GM19239 (cell line): ENCODE measurements at places on chromosomes 11 and 22.

GRCh38 chr11:61480994-61481335 lies 27.6 kb upstream of the LRRC10B start:
- DNase-seq: no peak

GRCh38 chr11:32131321-32131720 lies 40.4 kb downstream of the RCN1 start:
- DNase-seq: no peak

GRCh38 chr22:47406180-47406834 lies 643.9 kb downstream of the TBC1D22A start:
- no peak for DNase-seq

GRCh38 chr22:19942157-19943081 lies 801 bp upstream of the TXNRD2 start:
- DNase-seq: no peak

DNA sequence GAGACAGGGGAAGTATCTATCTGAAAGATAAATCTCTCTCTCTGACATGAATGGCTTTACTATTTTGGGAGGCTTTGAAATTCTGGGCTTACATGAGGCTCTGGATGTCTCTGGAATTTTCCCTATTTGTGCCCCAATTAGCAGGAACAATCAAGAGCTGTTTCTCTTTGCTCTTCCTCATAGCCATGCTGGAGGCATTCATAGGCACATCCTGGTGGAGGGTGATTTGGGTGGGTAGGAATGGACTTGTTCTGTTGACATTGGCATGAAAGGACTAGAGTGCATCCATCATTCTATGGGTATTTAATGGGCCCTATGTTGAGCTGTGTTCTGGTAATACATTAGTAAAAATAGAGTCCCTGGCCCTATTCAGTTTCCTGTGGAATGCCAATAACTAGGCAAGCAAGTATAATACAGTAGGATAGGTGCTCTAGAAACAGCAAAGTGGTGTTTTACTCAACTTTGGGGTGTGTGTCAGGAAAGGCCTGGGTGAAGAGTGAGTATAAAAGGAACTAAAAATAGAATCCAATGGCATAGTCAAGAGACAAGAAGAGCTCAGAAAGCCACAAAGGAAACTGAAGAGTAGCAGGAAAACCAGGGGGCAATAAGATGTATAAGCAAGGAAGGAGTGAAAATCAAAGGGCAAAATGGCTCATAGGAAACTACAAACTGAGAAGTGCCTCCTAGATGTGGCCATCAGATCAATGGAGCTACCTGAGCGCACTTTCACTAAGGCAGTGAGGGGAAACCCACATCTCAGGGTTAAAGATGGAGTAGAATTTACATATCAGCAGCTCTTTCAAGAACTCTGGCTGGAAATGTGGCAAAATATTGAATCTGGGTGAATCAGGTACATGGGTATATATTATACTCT lies 45.0 kb downstream of the CWC15 start:
- DNase-seq: no peak

GRCh38 chr11:43834286-43834685 lies 46.3 kb upstream of the ALKBH3 start:
- DNase-seq: no peak

DNA sequence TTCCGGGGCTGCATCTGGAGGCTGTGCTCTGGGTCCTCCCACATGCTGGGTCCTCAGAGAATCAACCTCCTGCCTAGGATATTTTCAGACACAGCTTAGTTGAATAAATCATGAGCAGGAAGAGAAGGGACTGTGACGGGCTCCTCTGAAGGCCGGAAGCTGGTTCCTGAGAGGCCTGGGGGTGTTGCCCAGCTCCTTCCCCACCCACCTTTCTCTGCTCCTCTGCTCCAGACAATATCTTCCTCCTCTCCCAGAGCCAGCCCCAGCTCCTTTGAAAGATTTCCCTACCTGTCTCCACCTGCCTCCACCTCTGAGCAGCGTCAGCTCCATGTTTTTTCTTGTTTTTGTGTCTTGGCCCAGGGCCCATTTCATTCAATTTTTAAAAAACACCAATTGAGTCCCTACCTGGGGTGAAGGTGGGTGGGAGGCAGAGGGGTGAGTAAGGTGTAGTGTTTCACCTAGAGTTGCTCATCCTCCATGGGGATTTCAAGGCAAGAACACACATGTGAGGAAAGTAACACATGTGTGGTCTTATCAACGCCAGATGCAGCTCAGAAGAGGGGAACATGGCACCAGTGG lies 24.8 kb upstream of the THY1 start:
- DNase-seq: no peak

DNA sequence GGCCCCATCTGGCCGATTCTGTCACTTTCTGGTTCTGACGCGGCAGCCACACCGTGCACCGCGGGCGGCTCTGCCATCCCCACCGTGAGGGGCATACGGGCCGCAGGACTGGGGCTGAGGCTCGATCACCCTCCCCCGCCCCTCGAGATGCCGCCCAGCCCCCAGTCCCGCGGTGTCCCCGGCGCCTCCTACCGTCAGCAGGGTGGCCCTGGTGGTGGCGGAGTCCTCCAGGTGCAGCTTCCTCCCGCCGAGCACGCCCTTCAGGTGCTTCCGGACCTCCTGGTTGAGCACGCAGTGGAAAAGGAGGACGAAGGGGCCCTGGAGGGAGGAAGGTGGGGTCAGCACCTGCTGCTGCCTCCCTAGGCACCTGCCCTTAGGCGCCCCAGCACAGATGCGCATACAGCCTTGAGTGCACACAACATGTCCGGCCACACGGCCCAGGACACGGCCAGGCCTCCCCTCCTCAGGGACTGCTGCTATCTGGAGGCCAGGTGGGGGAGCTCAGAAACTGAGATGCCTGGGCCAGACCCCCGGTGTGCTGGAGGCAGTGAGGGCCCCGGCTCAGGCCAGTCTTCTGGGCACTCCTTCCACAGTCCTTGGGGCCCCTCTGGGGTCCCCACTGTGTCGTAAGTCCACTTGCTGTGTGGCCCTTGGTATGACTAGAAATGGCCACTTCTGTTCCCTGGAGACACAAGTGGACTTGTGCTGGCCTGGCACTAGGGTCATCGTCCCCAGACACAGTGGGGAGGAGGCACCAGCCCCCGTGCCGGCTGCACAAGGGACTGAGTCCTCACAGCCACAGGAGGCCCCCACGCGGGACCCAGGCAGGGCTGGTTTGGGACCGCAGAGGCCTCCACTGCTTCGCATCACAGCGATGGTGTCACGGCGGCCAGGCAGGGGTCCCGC lies 31.5 kb downstream of the TRMU start:
- no peak for DNase-seq

DNA sequence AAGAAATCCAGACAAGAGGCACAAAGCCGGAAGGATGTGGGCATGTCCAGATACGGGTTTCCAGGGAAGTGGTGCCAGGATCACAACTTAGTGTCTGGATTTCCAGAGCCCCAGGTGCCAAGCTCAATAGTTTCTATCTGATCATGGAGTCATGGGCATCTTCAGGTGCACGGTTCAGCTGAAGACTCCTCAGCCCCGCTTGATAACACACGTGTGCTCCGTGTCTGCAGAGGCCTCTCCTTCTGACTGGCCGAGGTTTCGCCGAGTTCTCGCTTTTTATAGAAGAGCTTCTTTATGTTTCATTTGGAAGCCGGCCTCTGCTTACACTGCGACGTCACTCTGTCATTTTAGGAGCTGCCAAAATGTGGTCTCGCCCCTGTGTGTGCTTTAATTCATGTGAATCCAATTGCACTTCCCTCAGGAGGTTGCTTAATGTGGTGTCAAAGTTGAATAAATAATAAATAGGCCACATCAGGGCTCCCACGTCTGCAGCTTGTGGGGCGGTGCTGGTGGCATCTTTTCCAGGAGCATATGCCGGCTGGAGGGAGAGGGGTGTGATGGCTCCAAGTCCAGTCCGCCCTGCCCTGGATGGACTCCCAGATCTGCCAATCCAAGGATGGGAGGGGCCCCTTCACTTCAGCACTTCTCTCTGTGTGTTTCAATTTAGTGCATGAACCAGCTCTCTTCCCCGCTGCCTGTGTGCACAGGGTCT lies 1410.8 kb downstream of the TBC1D22A start:
- DNase-seq: no peak
